ENCODE measurements at places on chromosomes 2 and 18.

DNA sequence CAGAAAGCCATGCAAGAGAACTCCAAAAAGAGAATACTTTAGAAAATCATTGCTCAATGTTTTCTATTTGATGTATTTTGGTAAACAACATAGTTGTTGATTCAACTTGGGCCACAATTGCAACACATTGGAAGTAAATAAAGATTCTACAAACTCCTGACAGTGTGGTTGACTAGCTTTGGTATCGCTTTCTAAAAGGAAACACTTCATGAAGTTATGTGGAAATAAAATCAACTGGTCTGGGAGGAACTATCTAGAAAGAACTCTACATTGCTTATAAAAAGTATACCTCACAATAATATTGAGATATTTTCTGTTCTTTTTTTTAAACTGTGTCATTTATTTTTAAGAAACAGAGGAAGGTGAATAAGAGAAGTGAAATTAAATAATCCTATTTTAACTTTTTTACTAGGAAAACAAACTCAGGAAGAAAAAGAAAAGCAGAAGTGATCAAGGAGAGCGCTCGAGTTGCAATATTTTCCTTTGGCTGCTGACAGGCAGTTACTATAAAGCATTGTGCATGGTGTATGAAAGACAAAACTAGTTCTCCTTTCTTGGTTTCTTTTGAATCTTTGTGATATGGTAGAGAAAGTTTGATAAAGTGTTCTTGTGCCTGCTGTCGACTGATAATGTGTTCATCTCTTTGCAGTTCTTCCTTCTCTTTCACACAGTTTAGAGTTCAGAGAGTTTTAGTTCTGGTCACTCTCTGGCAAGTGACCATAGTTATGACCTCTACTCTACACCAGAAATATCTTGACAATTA, 3.0 kb downstream of the DHRS9 start:
- no peak for DNase-seq

- DNase-seq, result no peak
These were observed 940.2 kb upstream of the ZEB2 start for GRCh38 chr2:145460112-145460511.

DNA sequence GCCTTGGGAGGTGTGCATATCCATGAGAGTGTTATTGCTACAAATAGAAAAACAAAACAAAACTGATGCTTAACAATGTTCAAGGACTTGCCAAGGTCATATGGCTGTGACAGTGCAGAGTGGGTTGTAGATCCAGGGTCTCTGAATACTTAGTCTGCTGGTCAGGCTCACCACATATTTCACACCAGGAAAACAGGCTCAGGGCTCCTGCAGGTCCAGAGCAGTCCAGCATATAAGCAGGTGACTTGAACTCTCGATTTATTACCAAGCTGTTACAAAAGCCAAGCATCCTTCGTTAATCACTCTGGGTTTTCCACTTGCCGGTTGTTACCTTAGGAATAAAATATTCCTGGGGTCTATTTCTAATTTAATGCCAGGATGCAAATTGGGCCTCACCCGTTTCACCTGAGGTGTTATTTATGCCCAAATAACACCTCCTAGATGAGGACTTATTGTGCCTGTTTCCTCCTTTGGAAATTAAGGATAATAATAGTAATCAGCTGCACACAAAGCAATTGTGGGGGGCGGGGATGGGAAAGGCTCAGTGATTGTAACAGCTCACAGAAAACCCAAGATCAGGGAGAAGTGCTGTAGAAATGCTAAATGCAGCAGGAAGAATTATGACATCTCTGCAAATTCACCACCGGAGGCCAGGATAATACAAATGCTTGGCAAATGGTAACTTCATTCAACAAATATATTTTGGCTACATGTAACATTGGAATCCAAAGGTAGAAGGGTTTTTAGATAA, 72.9 kb downstream of the TMEM182 start:
- DNase-seq, result no peak

- peak; percentile 87 for DNase-seq
These were observed 115.3 kb downstream of the METTL8 start for GRCh38 chr2:171318463-171318934.

DNA sequence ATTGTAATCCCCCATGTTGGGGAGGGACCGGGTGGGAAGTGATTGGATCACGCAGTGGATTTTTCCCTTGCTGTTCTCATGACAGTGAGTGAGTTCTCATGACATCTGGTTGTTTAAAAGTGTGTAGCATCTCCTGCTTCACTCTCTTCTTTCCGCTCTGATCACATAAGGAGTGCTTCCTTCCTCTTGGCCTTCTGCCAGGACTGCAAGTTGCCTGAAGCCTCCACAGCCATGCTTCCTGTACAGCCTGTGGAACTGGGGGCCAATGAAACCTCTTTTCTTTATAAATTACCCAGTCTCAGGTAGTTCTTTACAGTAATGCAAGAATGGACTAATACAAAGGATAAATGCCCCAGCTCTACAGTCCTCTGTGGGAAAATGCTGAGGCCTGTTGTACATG, 437.5 kb upstream of the NXPH2 start:
- no peak for DNase-seq

DNA sequence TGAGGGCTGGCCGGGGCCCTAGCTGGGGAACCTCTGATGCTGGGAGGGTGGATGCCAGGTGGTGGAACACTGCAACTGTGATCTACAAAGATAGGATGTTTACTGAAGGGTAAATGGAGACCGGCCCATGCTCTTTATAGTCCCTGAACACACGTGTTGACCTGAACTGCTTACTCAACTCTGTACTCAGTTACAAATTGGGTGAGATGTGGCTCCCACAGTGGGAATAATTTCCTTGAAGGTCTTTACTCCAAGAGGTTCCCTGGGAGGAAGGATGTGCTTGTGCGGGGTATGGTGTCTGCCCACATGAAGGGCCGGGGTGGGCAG, 254.1 kb downstream of the PRKCE start:
- no peak for DNase-seq

DNA sequence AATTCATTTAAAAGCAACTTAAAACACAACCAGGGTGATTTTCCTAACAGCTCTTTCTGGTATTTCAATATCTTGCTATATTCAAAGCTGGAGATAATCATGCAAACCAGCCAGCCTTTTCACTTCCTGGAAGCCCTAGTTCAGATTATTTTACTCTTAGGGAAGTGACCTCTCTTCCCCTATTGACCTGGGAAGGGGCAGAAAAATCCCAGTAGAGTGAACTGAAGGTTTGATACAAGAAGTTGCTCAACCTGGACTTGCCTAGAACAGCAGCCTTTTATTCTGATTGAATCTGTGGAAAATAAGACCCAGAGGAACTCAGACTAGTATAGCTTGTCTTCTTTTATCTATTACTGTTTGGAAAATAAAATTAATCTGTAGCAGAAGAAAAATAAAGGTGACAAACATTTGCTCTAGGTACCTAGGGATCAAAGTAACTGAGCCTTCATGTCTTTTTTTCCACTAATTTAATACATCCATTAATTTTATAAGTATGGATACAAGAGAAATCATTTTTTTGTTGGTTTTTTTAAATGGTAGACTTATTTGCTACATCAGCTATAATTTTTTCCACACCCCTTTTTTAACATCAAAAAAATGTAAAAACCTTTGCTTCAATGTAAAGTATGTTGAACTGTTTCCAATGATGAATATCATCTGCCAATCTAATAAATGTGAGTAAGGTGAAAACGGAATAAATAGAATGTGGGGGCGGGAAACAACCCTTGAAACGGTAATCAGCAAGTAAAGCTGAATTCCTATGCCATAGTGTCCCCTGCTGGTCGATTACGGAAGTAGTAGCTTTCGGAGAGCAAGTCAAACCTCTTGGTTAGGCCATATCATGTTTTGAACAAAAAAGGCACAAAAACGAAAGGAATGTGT, 629.9 kb downstream of the NRXN1 start:
- peak; percentile 2 for DNase-seq

GRCh38 chr2:172227719-172228118, 125.0 kb upstream of the DLX2 start:
- no peak for DNase-seq

DNA sequence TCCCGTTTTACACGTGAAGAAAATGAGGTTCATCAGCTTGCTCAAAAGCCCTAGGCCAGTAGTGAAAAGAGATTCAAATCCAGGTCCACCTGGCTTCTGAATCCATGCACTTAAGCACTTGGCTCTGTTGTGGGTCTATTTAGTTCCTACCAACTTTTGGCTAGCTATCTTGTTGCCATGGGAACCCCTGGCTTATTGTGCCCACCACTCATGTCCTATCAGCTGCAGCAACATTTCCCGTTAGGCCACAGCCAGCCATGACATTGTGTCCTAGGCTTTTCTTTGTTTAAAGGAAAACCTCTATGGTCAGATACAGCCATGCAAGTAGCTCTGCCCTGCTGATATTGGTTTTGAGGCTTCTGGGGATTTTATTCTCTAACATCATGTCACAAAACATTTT, 49.8 kb downstream of the PLEK start:
- DNase-seq, result no peak

DNA sequence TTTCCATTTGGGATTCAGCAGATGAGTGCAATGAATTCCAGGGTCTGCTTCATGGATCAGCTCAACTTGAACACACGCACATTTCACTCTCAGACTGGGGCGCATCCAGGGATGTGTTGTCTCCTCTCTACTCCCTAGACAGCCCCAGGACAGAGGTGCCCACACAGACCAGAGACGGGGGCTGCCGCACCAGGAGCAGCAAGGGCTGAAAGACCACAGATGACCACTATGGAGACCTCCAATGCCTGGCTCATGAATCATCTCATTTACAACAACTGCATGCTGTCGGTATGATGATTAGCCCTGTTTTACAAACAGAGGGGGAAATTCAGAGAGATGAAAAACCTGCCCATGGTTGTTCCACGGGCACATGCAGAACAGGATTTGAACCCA, 63.1 kb downstream of the CYP26B1 start:
- no peak for DNase-seq

Measured in caudate nucleus (tissue), 63 donors.